ENCODE measurements at places on chromosomes 6 and 20.
A peak's percentile ranks its signal among the peaks of the same experiment; 100 is the strongest.

GRCh38 chr6:87501809-87502572 lies 29.2 kb downstream of the SLC35A1 start:
- no peak for DNase-seq

GRCh38 chr6:39530201-39530759 lies 194.9 kb downstream of the KIF6 start:
- DNase-seq = no peak

DNA sequence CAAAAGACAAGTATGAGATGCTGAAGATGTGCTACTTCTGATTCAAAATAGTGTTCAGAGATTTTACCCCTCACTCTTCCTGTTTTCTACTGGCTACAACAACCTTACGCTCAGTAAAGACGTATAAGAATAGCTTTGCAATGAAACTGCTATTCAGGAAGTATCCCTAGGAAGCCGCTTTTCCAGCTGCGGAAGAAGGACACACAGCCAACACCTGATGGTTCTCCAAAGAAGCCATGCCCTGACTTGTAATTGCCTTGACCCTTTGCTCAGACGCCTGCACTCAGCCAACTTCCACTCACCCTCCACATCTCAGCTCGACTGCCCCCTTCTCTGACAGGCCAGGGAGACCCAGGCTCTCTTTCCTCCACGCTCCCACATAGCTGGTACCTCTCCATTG lies 111.6 kb downstream of the DTNBP1 start:
- DNase-seq = no peak

DNA sequence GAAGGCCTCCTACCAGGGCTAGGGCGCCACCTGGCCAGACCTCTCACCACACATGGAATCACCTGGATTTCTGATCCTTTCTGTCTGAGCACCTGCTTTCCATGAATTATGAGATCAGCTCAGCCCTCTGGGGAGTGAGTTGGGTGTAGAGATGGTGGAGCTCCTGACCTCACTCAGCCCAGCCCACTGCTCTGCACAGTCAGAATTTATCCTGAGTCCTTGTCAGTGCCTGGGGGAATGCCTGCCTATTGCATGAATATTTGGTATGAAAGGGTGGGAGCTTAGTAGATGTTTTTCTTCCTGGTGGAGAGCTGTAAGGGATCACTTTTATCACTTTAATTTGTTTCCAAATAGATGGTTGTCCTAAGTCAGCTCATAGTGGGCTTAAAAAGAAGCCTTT lies 47.5 kb downstream of the DTD1 start:
- no peak for DNase-seq

- no peak for DNase-seq
These were observed 275.0 kb upstream of the FLRT3 start for GRCh38 chr20:14612391-14612790.

DNA sequence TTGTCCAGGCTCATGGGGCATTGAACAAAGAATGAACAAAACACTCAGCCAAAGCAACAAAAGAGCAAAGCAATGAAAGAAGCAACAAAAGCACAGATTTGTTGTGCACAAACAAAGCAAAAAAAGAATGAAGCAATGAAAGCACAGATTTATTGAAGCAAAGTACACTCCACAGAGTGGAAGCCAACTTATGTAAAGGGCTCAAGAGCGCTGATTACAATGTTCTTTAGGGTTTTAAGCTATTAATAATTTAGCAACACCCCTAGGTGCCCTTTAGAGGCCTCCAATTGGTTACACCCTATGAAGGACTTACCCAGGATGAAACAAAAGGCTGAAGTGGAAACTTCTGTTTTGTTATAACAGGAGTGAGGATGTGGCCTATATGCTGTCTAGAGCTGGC lies 179.2 kb upstream of the PROKR2 start:
- no peak for DNase-seq

DNA sequence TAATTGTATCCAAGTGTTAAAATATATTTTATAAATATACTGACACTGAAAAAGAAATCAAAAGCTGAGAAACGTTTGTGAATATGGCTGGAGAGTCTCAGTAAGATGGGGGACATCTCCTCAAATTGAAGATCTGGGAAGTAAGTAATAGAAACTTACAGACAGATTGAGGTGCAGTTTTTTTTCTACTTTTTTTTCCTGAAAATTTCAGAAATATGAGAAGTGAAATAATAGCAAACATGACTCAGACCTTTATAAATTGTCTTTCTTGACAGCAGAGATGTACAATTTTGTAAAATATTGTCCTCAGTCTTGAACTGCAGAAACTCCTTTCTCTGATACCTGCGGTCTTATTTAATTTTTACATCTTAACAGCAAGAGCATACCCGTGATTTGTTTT lies 347.1 kb downstream of the UTRN start:
- no peak for DNase-seq

GRCh38 chr20:6439737-6440442 lies 317.1 kb upstream of the FERMT1 start:
- DNase-seq = no peak

- peak; percentile 11 for DNase-seq
These were observed 161.1 kb upstream of the EPHA7 start for GRCh38 chr6:93580446-93580845.

GRCh38 chr6:125943528-125944433 lies 12.8 kb upstream of the HINT3 start:
- DNase-seq = no peak

DNA sequence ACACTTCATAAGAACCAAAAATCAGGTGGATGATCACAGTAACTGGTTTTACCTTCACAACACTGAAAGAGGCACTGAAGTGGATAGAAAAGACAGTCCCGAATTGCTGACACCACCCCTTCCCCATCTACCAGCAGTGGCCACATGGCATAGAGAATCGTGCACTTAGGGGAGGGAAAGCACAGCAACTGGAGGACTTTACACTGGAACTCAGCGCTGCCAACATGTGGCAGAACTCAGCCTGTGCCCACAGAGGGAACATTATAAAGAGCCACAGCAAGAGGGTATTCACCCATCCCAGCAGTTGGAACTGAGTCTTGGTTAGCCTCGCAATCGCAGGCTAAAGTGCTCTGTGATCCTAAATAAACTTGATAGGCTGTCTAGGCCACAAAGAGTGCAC lies 6.5 kb upstream of the KIAA1586 start:
- no peak for DNase-seq

DNA sequence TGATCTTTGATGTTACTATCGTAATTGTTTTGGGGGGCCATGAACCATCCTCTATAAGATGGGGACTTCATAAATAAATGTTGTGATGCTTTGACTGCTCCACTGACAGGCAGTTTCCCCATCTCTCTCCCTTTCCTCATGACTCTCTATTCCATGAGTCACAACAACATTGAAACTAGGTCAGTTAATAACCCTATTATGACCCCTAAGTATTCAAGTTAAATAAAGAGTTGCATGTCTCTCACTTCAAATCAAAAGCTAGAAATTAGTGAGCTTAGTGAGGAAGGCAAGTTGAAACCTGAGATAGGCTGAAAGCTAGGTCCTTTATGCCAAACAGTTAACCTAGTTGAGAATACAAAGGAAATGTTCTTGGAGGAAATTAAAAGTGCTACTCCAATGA lies 491.0 kb downstream of the HAO1 start:
- DNase-seq = no peak

DNA sequence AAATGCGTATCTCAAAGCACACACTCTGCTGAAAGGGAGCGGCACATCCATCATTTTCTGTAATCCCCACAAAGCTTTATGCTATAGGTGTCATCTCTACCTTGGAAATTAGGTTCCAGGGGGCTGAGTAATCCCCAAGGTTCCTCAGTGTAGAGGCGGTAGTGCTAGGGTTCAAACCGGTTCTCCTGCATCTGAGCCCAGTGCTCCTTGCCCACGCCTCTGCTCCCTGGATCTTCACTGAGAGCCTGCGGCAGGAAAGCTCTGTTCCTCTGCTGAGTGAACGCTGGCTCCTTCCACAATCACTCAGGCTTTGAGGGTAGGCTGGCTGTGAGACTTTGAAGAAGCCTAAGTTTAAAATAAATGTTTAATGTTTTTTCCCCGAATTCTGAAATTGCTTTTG lies 24.9 kb downstream of the SLC22A23 start:
- no peak for DNase-seq

DNA sequence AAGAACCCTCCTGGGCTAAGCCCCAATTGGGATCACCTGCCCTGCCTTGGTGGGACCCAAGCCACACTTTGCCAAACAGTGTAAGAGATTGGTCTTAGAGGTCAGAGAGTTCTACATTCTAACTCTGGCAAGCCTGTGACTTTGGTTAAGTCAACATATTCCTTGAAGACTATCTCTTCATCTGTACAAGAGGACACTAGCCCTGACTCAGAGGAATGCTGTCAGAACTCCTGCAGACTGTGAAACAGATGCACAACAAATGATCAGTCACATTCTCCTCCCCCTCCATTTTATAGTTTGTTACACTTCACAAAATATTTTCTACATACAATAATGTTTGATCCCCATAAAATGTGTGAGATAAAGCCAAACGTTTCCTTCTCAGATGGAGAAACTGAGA lies 91.7 kb upstream of the EPB41L1 start:
- no peak for DNase-seq

GRCh38 chr20:49482621-49483017 lies at the start of gene KCNB1:
Gene KCNB1, minus strand, starts transcription at chr20:49482668. Its CDS starts 188 bp downstream, at chr20:49482480.
- DNase-seq = peak; percentile 89

- DNase-seq = peak; percentile 80
These were observed 927 bp downstream of the ASXL1 start for GRCh38 chr20:32358883-32359632.

- no peak for DNase-seq
These were observed 38.0 kb downstream of the EFCAB8 start for GRCh38 chr20:32896521-32897280.

DNA sequence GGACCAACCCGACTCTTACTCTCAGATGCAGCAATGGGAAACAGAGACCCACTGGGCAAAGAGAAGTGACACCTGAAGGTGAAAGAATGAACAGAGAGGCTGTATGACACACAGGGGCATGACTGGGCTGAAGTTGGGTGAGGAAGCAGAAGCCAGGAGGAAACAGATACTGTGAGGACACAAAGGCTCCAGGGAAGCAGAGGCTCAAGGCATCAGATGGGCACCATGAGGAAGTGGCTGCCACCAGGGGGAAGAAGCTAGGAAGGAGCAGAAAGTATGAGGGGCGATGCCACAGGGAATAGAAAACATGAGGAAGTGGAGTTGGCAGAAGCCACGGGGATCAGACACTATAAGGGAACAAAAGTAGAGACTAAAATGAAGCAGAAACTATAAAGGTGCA lies 30.9 kb upstream of the OCSTAMP start:
- DNase-seq = no peak

DNA sequence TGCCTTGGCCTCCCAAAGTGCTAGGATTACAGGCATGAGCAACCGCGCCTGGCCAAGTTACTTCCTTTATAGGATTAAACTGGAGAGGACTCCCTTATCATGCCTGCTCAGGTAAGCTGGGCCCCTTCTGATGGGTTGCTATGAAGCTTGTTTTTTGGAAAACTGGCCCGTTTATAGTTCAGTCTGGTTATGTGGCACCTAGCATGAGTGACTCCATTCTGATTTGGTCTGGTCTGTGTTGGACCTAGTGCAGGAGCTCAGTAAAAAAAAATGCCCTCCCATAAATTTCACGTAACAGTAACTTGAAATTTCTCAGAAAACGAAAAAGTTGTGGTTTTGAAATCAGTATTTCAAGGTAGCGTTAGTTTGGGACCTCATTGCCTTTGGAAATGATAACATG lies 448.4 kb downstream of the HACE1 start:
- no peak for DNase-seq

DNA sequence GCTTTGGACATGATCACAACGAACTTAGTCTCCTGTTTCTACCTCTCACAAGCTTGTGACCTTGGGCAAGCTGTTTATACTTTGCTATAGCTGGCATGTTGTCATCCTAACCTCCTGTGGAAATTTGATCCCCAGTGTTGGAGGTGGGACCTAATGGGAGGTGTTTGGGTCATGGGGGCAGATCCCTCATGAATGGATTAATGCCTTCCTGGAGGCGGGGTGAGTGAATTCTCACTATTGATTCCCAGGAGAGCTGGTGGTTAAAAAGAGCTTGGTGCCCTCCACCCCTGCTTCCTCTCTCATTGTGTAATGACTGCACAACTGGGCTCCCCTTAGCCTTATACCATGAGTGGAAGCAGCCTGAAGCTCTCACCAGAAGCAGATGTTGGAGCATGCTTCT lies 228.9 kb downstream of the HIVEP2 start:
- peak; percentile 28 for DNase-seq

GRCh38 chr6:22726966-22727365 lies 157.6 kb downstream of the HDGFL1 start:
- DNase-seq = no peak

DNA sequence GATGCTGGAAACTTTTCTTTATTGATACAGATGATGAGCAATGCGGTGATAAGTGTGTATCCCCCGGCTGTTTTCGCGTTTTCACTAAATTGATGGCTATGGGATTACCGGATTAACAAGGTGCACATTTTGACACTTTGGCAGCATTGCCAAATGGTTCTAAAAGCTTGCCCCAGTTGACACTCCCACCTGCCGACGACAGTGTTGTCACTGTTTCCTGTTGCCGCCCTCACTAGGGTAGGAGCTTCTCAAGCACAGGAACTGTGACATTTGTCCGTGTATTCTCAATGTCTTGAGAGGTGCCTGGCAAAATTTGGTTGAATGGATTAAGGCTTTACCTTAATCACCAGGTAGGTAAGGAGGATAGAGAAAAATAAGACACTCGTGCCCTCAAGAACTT lies 9.8 kb upstream of the MAPK13 start:
- DNase-seq = no peak

DNA sequence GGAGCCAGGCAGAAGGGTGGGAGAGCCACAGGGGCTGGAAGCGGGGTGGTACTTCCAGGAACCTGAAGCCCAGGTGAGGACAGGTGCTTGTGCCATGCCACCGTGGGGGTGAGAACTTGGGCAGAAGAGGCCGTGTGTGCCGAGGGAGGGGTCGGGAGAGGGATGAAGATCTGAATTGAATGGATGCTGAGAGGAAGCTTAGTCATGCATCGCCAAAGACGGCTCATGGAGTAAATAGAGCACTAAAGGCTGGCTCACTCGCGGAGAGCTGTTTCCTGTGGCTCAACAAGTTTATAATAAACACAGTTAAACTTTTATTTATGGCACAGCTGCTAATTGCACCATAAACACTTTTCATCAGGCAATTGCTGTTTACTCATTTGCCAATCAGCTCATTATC lies 21.7 kb upstream of the MYT1 start:
- no peak for DNase-seq

- DNase-seq = peak; percentile 86
These were observed 2.0 kb upstream of the KCNB1 start for GRCh38 chr20:49484180-49485140.

DNA sequence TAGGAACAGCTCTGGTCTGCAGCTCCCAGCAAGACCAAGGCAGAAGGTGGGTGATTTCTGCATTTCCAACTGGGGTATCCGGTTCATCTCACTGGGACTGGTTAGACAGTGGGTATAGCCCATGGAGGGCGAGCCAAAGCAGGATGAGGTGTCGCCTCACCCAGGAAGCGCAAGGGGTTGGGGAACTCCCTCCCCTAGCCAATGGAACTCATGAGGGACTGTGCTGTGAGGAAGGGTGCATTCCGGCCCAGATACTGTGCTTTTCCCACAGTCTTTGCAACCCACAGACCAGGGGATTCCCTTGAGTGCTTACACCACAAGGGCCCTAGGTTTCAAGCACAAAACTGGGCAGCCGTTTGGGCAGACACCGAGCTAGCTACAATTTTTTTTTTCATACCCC lies 21.8 kb downstream of the HDDC2 start:
- DNase-seq = no peak
